Urinary bladder (tissue), 4 donors: ENCODE measurements at places on chromosomes 16 and 17. TPM values are rescaled to one million over a fixed set of nuclear protein-coding genes. Genes with fewer than 3 reads are reported as not detected.

- no peak for DNase-seq
Measured at GRCh38 chr16:54936979-54937670, 6.5 kb downstream of the IRX5 start.

- no peak for DNase-seq
Measured at GRCh38 chr17:81418710-81419318, 23.6 kb downstream of the BAHCC1 start.

- DNase-seq: no peak
Measured at GRCh38 chr16:27080895-27081294, 14.2 kb downstream of the C16orf82 start.

- DNase-seq: no peak
Measured at GRCh38 chr16:57688987-57689761, 5.4 kb upstream of the DRC7 start.

- no peak for DNase-seq
Measured at GRCh38 chr17:52147431-52147830, 11.1 kb downstream of the CA10 start.

- DNase-seq: no peak
Measured at GRCh38 chr17:52678211-52678610, 519.7 kb upstream of the CA10 start.

DNA sequence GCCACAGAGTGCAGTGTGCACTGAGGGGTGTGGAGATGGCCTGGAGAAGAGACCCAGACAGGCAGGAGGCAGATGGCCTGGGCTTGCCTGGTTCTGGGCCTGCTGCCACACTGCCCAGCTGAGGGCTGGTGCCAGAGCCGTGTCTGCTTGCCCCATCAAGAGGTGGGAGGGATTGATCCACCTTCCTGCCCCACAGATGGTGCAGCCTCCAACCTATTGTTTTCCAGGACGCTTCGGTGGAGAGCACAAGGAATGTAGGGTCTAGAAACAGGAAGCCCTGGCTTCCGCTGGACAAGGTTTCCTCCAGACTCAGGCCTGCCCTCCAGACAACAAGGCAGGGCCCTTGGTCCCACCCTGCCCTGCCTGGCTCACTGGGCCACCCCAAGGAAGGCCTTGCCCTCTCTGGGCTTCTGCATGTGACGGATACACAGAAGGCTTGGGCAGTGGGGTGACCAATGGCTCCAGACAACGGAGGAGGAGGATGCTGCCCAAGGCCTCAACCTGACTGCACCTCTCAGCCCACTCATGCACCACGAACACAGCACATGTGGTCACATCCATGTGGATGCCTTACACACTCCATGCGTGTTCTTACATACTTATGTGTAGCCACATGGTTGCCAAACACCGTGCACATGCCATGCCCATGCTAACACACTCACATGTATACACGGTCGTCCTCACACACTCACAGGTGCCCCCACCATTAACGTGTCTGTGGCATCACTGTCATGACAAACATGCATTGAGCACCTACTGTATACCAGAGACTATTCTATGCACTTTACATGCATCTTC, 6.5 kb upstream of the CDH5 start:
- no peak for DNase-seq

GRCh38 chr17:17182598-17183136, 23.5 kb downstream of the PLD6 start:
- DNase-seq: no peak

DNA sequence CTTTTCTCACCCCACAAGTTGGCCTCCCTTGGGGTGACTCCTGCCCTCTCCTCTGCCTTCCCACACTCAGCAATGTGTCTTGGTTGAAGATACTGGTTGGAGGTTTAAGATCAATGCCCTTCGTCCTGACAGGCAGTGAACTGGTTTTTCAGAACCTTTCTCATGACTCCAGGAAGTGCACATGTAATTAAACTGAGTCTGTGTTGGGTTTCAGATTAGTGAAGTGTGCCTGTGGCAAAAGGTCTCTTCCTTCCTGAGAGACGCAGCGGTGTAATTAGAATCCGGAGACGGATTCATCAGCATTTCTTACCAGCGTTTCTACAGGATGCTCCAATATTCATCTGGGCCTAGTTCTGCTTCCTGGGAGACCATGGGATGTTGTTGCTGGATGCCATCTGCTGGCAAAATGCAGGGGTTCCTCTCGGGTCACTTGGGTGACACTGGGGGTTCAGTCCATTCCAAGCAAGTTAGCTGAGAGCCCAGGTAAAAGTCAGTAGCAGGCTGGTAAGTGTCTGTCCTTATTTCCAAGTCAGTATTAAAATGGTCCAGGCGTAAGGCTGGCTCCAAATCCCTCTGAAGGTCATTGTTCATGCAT, 233.3 kb downstream of the XYLT1 start:
- no peak for DNase-seq

GRCh38 chr17:57513569-57513968, 231.5 kb downstream of the CCDC182 start:
- DNase-seq: no peak

DNA sequence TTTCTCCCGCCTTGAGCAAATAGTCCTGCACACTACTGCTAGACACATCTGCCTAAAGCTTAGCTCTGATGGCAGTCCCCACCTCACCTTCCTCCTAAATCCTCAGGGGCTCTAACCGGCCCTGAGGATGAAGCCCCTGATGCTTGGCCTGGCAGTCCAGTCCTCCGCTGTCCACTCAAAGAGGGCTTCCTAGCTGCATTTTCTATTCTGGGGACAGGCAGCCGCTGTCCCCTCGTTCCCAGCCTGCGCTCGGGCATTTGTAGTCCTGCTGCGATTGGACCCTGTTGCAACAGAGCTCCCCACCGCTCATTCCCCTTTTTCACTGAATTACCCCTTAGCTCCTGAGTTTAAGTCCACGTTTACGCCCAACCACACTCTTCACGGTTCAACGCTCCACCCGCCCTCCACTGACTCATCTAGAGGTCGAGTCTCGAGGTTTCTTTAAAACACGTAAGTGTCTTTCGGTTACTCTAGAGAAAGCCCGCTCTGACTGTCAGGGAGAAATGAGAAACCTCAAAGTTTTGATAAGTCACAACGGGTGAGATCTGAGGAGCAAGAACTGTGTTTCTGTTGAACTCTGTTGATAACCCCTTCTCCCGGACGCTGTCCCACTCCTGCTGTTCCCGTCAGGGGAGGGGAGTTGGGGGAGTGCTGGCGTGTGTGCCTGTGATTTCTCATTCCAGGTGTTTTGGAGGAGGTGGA, 4.5 kb downstream of the CCR7 start:
- no peak for DNase-seq

- DNase-seq: no peak
Measured at GRCh38 chr17:73058022-73058421, 34.5 kb downstream of the SLC39A11 start.

DNA sequence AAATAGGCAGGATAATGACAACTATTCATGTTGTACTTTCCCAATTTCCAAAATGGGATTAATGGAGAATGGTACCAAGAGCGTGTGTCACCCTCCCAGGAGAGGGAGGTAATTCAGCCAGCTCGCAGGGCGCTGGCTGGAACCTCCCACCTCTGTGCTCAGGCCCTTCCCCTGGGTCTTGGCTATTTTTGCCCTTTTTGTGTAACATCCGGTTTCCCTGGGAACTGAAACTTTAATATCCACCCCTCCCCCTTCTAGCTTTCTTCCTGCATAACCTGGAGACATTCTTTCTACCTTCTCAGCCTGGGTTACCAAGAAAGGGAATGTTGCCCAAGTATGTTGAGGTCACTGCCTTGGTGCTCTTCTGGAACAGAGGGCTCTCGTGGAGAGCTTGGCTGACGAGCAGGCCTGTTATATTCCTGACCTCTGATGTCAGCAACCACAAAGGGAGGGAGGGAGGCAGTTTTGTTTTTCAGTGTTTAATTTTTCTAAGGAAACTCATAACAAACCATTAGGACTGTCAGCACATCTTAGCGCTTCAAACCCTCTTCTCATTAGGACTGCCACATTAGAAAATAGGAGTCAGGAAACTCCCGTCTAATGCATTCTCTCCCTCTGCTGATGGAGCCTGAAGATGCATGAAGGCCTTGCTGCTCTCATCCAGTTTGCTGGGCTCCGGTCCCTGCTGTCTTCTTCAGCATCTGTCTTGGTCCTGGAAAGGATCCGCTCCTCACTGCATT, 25.6 kb downstream of the ITGB3 start:
- DNase-seq: no peak

DNA sequence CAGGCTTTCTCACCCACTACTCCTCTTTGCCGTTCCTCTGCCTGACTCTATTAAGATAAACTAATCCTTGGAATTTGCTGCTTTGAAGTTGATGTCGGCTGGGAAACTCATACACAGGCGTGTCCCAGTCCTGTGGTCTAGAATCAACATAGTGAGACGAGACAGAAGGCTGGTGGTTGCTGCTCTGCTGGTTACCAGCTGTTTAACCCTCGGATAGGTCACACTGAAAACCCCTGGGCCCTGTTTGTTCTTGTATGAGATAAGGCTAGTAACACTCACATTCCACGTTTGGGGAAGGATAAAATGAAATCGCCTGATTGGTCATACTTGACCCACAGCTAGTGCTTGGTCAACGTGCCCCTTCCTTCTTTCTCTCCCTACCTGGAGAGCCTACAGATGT, 517.0 kb downstream of the CDH13 start:
- no peak for DNase-seq

GRCh38 chr17:47776330-47777197, 43.5 kb downstream of the TBX21 start:
- DNase-seq: no peak

DNA sequence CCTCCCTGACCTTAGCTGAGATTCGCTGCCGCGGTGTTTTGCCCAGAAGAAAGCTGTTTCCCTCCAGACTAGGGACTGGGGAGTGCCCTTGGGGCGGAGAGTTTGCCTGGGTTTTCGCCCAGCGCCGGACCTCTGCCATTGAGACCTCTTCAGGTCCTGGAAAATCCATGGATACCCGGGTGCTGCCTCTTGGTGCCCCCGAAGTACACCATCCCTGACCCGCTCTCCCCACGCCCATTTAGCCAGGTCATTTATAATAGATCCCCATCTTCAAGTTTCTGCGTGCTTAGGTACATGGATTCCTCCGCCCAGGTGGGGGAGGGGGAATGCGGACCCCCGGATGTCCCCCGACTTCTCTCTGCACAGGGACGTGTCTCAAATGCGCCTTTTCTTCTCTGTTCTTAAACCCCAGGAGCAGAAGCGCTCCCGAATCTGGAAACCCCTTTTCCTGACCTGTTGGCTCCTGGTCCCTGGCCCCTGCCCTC, 15.0 kb upstream of the CBX8 start:
- no peak for DNase-seq

DNA sequence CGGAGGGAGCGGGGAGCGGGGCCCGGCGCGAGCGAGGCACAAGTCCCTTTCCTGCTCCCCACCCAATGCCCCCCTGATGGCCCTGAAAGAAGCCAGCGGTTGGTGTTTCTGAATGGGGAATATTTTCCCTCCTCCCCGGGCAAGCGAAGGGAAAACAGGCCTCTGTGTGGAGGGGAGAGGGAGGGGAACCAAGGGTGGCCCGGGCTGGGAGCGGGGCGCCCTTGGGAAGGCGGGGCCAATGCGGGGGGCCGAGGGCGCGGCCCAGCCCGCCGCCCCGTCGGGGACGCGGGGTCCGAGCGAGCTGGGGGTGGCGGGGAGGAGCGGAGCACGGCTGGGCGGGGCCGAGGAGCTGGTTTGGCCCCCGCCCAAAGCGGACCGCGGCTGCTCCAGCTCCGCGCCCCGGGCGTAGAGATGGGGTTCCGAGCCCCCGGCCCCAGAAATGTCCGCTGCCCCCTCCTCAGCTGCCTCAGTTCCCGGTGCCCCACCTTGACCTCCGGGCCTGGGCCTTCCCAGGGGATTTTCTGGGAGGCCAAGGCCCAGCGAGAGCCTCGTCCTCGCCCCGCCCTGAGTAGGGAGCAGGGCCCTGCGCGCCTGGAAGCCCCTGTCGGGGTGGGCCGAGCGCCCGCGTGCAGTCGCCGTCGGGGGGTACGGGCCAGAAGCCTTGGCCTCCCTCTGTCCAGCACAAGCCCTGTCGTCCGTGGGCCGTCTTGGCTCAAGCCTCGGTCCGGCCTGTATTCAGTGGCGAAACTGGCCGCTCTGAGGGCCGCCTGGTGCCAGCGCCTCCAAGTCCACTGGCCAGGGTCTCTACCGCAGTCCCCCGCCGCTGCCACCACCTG, 3.9 kb upstream of the HEXIM1 start:
- no peak for DNase-seq

DNA sequence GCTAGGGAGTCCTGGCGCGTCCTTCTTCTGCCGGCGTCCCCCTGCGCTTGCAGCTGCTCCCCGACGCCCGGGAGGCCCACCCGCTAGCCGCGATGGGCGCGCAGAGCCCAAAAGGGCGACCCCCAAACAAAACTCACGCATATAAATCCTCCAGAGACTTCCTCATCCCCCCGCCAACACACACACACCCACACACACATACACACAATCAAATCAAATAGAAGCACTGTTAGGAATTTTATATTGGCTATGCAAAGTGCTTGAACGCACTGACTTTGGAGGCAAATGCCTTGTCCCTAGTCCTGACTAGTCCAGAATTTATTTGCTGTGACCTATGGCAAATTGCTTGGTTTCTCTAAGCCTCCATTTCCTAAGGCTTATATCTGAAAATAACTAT, 23.8 kb upstream of the CRYM start:
- DNase-seq: no peak

- DNase-seq: no peak
Measured at GRCh38 chr17:69282002-69282401, 44.9 kb downstream of the ABCA5 start.

- DNase-seq: no peak
Measured at GRCh38 chr16:27498916-27499658, 50.6 kb downstream of the GTF3C1 start.

DNA sequence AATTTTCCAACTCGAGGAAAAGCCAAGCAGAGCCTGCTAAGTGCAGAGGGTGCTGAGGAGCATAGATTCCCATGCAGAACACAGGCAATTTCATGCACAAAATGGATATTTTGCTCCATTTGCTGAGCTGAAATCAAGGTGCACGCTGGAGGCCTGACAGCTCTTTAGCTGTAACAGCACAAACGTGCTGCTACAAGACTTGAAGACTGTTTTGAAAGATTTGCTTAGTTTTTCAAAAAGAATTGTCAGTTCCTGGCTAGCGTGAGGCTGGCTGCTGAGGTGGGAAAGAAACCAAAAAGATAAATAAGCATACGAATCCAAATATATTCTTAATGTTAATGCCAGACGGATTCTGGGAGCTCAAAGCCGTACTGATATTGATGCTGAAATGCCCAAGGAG, 309.0 kb upstream of the MAF start:
- DNase-seq: no peak

- DNase-seq: no peak
Measured at GRCh38 chr16:10859020-10859419, 18.0 kb upstream of the CIITA start.

GRCh38 chr17:8300226-8300625, 5.0 kb upstream of the SLC25A35 start:
- no peak for DNase-seq

The KCNJ18 gene
- total RNA-seq: not detected

The SNTB2 gene
- total RNA-seq: 53.3 TPM

The CCT6B gene
- total RNA-seq: 8.3 TPM

The KREMEN2 gene
- total RNA-seq: 0.11 TPM

The ITGB3 gene
- total RNA-seq: 20.2 TPM

The ZBTB4 gene
- 21.1 TPM for total RNA-seq

The ITFG1 gene
- total RNA-seq: 125 TPM

The TEX19 gene
- total RNA-seq: not detected

The FBXO39 gene
- total RNA-seq: 0.90 TPM

The GRB7 gene
- 2.9 TPM for total RNA-seq

The EFCAB13 gene
- 25.0 TPM for total RNA-seq
